Dorsolateral prefrontal cortex (tissue), 122 donors: ENCODE measurements at places on chromosomes 13 and 19.

- no peak for DNase-seq
These were observed 6.2 kb downstream of the ZNF253 start for GRCh38 chr19:19871932-19872331.

GRCh38 chr19:51688671-51689571 is 4.2 kb upstream of the SPACA6 start:
- peak; percentile 89 for DNase-seq

DNA sequence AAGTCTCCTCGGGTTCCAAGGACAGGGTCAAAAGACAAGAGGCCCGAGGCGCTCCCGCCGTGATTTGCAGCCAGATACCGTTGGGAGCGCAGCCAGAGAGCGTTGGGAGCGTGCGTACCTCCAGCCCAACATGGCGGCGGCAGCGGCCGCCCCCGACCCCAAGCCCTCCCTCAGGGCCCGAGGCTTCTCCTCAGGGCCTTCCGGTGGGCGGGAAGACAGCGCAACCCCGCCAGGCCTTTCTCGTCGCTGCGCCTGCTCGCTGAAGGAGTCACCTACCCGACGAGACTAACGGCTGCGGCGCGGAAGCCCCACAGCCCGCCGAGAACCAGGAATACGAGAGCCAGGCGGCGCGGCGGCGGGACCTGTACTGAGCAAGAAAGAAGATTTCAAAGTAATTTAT is 3.2 kb upstream of the ZNF850 start:
- no peak for DNase-seq

GRCh38 chr13:99282264-99283231 is 24.4 kb upstream of the GPR18 start:
- DNase-seq, result no peak

DNA sequence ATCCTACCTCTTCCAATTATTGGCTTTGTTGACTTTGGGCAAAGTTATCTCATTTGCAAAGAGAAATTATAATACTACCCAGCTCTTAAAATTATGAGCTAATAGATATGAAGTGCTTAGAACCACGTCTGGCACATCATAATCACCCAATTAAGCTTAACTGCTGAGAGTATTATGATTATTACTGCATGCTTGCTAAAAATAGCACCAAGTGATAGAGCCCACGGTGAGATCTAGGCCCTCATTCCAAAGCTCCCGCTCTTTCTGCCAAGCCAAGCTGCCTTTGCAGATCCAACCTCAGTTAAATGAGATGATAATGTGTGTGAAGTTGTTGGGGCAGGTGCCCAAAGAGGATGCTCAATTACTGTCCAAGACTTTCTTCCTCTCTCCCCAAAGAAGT is 6.5 kb upstream of the EDDM13 start:
- no peak for DNase-seq

DNA sequence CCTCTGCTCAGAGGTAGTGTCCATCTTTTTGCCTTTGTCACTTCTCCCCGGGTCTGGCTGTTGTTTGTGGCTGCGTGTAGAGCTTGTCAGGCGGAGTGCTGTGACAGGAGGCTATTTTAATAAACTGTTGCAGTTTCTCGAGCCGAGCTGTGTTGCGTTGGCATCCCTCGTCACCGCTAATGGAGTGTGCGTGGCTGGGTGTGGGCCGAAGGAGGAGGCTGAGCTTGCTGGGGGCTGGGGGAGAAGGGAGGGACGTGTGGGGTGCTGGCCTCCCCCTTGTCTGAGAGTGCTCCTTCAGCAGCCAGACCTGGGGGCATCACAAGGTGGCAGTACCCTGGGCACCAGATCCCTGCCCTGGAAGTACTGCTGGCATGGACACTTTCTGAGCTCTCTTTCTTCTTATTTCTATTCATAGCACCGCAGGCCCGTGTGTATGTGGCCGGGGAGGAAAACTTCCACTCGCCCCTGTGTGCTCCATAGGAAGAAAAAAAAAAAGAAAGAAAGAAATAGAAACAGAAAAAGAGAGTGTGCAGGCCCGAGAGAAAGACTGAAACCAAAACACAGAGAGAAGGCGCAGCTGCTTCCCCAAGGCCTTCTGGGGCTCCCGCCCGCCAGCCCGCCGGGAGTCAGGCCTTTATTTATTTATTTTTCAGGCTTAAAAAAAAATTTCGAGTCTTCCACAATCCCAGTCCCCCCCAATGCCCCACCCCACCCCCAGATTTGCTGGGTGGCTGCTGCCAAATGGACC is 27.0 kb downstream of the NFIX start:
- DNase-seq, result no peak

DNA sequence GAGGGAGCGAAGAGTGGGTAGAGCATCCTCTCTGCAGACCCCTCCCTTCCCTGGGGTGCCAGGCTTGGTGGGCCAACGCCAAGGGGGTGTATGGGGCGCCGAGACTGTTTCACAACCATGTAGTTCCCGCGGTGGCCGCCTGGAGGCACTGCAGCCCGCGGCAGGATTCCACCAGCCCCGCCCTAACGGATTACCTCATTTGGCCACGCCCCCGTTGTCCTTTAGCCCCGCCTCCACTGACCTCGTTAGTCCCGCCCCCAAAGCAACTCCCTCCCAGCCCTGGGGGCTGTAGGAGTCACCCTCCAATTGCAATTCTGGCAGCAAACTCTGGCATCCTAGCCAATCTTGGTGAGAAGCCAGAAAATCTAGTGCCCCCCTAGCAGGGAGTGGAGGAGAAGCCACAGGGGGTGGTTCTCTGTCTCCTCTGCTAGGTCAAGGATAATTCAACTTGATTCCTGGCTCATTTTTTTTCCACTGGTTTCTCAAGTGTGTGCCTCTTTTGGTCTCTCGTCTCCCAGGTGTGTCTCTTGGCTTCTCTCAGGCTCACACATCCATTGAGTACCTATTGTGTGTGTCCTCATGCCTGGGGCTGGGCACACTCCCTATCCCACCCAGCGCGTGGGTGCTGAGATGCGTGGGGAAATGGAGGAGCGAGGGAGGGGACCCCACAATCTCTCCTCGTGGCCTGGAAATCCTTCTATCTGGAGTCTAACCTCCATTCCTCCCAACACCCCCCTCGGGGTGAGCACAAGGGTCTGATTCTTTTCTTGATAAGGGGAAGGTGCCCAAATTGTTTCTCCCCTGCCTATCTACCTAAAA is 2.0 kb downstream of the OLFM2 start:
- DNase-seq, result peak; percentile 29

- no peak for DNase-seq
These were observed 115.3 kb downstream of the LRCH1 start for GRCh38 chr13:46668302-46668720.

GRCh38 chr19:37078717-37079032 is 442 bp downstream of the ZNF420 start:
- no peak for DNase-seq

GRCh38 chr13:29817604-29818378 is 32.6 kb downstream of the UBL3 start:
- no peak for DNase-seq

GRCh38 chr13:41847216-41847615 is 113.7 kb downstream of the VWA8 start:
- no peak for DNase-seq
